ENCODE measurements at places on chromosomes 7 and 10. TPM values are rescaled to one million over a fixed set of nuclear protein-coding genes. Genes with fewer than 3 reads are reported as not detected.

The BCCIP gene
- total RNA-seq = 24.9 TPM

The CLCN1 gene
- total RNA-seq = not detected

The HELLS gene
- 74.2 TPM for total RNA-seq

The ZNF425 gene
- 1.6 TPM for total RNA-seq

The TRPV6 gene
- total RNA-seq = not detected

The ATG9B gene
- not detected for total RNA-seq

The CYP3A7 gene
- total RNA-seq = not detected

The RNF133 gene
- 0.43 TPM for total RNA-seq

The AQP1 gene
- total RNA-seq = 3.9 TPM

The CELF2 gene
- 2.7 TPM for total RNA-seq

The C10orf105 gene
- total RNA-seq = under 0.01 TPM

The ANAPC16 gene
- 33.7 TPM for total RNA-seq

The PMPCB gene
- total RNA-seq = 71.6 TPM

The FAM25C gene
- not detected for total RNA-seq

The RBM48 gene
- 9.3 TPM for total RNA-seq

The HOXA4 gene
- not detected for total RNA-seq

The LMOD2 gene
- not detected for total RNA-seq

The C7orf33 gene
- total RNA-seq = not detected

The PRKAR2B gene
- 9.6 TPM for total RNA-seq

The CPA2 gene
- not detected for total RNA-seq

The TAS2R5 gene
- 0.57 TPM for total RNA-seq

The GPR141 gene
- total RNA-seq = not detected

The GATA3 gene
- 0.29 TPM for total RNA-seq

The LRRC17 gene
- 5.7 TPM for total RNA-seq

The OR2A5 gene
- not detected for total RNA-seq

The HOXA11 gene
- 17.8 TPM for total RNA-seq

Measured in placental pericyte (primary cell).